Hematopoietic multipotent progenitor cell treated with erythropoietin and hydrocortisone succinate and interleukin-3 and kit ligand, for 17 days (in vitro differentiated cells): ENCODE measurements at places on chromosomes 16 and 17.
A peak's percentile ranks its signal among the peaks of the same experiment; 100 is the strongest.

GRCh38 chr17:13244513-13244912, 226.7 kb upstream of the ELAC2 start:
- DNase-seq: no peak

DNA sequence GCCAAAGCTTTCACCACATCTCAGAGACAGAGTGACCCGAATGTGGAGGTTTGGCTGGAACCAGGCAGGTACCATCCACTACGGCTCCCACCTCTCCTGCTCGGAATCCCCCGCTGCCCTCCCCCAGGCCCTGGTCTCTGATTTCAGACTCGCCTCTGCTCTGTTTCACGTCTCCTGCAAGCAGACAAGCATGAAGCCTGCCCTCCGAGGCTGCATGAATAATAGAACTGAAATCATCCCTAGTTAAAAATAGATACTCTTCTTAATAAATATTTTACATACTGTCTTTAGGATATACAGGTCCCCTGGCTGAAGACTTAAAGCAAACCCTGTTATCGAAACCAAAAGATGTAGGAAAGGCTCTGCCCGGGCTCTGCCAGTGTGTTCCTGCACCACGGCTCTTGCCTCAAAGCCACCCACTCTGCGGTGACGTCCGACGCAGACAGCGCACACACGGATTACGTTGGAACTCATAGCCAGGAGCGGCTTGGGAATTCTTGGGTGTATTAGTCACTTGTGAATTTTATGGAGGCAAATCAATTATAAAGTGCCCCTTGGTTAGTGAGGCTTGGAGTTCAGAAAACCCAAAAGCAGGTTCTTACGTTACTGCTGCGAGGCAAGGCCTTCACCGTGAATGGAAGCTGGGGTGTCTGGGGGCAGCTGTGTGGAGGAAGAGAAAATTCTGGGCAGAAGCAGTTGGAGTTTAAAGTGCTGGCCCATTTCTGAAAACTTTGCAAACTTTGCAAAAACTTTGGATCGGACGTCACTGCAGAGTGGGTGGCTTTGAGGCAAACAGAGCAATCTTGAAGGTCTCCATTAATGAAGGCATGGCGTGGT, 25.6 kb upstream of the NPTX1 start:
- DNase-seq: no peak

DNA sequence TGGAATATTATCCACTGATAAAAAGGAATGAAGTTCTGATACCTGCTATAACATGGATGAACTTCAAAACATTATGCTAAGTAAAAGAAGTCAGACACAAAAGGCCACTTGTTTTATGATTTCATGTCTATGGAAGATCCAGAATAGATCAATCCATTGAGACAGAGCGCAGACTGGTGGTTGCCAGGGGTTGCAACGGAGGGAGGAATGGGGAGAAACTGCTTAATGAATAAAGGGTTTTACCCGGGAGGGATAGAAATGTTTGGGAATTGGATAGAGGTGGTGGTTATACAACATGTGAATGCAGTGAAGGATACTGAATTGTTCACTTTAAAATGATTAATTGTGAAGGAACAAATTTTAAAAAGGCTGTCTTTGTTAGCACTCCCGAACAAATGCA, 30.2 kb downstream of the WDR59 start:
- peak; percentile 36 for DNase-seq

GRCh38 chr17:46100590-46100989, 92.6 kb downstream of the KANSL1 start:
- DNase-seq: no peak

- no peak for DNase-seq
These were observed 59.4 kb downstream of the RTN4RL1 start for GRCh38 chr17:1965556-1966273.

- DNase-seq: no peak
These were observed 10.2 kb upstream of the NFATC3 start for GRCh38 chr16:68074850-68075555.

DNA sequence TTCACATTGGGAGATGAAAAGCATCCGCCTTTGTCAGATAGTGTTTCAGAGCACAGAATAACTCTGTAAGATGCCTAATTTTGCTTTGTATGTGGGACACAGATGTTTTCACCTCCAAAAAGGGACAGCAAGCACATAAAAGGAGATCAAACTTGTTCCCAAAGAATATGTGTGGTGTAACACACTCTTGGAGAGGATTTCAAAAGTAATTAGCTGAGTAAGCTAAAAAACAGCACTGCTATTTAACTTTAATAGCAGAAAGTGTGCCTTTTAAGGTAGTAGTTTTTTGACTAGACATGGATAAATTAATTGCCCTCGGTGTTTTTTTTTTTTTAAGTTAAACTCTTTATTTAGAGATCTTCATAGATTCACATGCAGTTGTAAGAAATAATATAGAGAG, 65.2 kb downstream of the COX10 start:
- DNase-seq: no peak

GRCh38 chr17:80845863-80846671, 145.6 kb upstream of the CHMP6 start:
- DNase-seq: no peak

DNA sequence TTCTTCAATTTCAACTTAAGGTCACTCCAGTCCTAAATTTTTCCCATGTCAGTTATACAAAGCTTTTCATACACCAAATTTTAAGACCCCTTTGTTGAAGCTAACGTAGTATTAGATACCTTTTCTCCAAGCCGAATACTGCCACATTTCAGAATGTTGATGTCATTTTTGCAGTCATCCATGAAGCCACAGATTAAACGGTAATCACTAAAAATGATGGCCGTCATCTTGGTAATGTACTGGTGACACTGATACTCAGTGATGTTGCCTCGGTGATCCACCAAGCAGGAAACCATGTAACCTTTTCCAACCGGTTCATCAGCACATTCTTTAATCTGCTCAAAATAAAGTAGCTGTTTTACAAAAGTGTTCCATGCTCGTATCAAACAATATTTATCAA, 82.1 kb upstream of the CLEC18B start:
- DNase-seq: no peak

DNA sequence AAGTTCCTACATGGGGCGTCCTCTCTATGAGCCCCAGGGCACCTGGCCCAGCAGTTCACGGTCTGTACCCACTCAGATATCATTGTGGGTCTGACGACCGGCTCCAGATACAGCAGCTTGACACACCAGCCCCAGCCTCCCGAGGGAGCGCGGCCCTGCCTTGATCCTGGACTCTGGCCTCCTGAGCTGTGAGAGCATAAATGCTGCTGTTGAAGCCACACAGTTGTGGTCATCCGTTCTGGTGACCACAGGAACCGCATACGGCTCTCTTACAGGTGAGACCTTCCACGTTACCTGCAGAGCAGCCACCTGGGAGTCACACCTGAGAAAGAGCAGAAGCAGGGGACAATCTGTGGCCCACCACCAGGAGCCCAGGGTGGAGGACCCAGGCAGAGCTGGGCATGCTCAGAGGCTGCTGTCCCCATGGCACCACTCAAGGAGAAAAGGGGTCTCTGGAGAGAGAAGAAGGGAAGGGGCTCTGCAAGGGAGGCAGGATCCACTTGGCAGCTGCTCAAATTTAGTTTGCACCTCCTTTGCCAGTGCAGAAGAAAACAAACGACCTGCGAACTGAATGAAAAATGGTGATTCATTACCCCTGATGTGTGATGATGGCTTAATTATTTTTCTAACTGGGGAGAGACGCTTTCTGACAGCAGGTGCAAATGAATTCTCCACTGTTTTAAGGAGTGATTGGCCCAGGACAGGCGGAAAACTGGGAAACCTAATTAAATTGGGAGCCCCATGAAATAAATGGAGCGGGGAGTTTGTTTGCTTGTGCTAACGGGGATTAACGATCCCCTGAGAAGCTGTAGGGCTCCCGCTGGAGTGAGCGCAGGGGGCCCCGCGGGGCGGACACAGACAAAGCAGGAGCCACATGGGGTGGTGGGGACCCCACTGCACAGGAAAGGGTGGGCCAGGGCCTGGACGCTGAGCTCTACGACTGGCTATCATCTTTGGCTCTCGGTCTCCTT, 208.9 kb downstream of the RBFOX3 start:
- no peak for DNase-seq

- no peak for DNase-seq
These were observed 3.2 kb downstream of the TMEM208 start for GRCh38 chr16:67229906-67230808.
